ENCODE measurements at places on chromosomes 1 and 21.

- DNase-seq, result no peak
These were observed 33.6 kb downstream of the RGS21 start for GRCh38 chr1:192350356-192350755.

DNA sequence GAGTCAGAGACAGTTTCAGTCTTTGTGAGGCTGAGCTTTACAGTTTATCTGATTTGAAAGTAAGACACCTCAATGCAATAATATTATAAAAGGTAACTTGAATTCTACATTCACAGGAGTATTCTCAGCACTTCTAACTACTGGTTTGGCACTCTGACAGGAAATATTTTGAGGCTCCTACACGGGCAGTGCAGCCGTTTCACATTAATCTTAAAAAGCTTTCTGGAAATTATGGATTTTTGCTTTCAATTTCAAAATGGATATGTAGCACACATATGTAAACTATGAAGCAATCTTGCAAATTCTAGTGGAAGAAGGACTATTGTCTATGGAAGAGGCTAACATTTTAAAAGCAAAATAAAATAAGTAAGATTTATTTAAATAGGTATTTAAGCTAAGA, 262.9 kb upstream of the SNX7 start:
- DNase-seq, result no peak

- peak; percentile 72 for DNase-seq
These were observed 23.0 kb upstream of the ZBTB40 start for GRCh38 chr1:22428672-22429071.

- DNase-seq, result no peak
These were observed 151.6 kb downstream of the GALNT2 start for GRCh38 chr1:230218667-230219066.

DNA sequence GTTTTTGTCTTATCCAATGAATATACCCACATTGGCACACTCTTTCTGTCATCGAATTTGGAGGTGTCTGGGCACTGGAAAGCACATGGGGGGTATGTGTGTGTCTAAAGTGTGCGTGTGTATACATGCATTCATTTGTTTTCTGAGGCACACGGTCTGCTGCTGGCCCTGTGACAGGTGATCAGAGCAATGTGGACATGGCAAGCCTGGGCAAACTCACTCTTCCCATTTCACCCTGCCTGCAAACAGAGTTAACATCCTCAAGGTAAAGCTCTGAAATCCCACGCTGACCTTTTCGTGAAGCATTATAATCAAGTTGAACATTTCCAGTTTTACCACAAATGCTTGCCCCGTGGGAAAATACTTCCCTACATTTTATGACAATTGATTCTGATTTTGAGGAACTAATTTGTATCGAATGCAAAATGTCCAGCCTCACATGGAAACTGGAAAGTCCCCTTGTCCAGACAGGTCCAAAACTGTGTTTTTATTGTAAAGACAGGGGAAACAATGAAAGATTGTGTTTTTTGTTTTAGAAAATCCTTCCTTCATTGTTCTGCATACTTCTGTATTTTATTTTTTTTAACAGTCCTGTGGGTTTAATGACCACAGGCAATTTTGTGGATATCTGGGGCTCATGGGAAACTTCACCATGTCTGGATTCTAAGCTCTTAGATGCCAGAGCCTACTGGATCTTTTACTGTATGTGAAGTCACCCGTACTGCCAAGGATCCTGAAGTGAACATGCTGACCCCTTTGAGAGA, 160.9 kb downstream of the PBX1 start:
- DNase-seq, result no peak

- no peak for DNase-seq
These were observed 148.7 kb downstream of the ADSS2 start for GRCh38 chr1:244302876-244303609.

- DNase-seq, result no peak
These were observed 164.2 kb downstream of the RHOU start for GRCh38 chr1:228899421-228899956.

GRCh38 chr1:156746728-156747631, 4.5 kb downstream of the HDGF start:
- peak; percentile 51 for DNase-seq

DNA sequence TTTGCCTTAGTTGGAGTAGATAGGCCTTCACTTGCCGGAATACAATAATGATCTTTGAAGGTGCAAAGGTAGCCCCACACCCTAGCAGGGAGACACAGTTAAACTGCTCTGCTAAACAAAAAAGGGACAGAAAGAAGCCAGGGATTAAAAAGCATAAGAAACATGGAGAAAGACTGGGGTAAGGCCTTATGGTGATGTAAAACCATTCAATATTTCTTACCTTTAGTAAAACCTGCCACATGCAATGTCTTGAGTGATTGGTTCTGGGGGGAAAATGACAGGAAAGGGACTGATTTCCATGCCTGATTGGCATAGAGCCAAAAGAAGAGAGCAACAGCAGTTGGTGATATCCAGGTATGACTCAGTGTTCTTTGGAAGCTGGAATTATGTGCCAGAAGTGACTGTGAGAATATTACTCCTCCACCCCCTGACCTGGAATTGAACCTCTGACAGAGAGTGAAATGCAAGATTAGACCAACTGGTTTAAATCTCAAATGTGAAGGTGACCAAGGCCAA, 8.1 kb downstream of the DNASE2B start:
- no peak for DNase-seq

GRCh38 chr1:200886594-200886993, 8.1 kb upstream of the INAVA start:
- DNase-seq, result no peak

DNA sequence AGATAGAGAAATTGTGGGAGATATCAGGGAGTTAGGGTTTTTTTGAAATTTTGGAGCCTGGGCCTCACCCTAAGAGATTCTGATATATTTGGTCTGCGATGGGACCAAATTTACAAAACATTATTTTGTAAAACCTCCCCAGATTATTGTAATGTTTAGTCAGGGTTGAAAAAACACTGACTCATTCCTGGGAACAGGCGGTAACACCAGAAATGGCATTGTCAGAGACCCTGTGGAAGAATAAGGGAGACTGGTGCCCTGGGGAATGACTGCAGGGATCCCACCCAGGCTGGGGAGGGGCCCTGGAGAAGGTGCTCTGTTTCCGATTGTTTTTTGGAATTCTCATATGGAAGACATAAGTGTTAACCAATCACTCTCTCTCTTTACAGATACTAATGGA, 13.1 kb upstream of the STRIP1 start:
- no peak for DNase-seq

DNA sequence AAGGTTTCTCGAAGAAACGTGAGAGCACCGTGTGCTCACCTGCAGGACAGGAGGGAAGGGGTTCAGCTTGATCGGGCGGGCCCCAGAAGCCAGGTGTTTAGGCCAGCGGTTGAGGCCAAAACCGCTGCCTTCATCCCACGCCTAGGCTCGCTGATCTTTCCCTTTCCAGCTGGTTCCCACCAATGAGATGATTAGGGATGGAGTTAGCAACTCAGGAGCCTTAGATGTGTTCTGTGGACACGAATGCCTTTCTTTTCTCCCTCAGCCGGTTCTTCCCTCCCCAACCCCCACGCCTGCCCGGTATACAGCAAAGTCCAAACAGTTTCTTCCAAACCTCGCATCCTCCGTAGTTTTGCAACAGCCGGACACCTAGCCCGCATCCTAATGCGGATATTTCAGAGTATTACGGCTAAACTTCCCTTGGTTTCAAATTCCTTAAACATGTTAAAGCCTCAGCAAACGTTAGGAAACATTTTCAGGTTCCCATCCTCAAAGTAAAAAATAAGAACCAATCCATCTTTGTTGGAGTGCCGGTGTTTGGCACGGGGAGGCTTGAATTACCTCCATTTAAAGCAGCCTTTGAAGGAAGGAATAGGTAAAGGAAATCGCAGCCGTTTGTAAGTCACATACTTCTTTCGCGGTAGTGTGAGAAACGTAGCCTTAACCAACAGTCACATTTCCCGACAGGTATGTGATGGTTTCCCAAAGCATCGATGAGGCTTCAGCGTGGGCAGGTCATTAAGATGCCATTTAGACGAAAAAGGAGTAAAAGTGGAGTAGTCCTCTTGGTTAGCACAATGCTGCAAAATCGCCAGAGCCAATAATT, 1.1 kb downstream of the LRRC8C start:
- no peak for DNase-seq

DNA sequence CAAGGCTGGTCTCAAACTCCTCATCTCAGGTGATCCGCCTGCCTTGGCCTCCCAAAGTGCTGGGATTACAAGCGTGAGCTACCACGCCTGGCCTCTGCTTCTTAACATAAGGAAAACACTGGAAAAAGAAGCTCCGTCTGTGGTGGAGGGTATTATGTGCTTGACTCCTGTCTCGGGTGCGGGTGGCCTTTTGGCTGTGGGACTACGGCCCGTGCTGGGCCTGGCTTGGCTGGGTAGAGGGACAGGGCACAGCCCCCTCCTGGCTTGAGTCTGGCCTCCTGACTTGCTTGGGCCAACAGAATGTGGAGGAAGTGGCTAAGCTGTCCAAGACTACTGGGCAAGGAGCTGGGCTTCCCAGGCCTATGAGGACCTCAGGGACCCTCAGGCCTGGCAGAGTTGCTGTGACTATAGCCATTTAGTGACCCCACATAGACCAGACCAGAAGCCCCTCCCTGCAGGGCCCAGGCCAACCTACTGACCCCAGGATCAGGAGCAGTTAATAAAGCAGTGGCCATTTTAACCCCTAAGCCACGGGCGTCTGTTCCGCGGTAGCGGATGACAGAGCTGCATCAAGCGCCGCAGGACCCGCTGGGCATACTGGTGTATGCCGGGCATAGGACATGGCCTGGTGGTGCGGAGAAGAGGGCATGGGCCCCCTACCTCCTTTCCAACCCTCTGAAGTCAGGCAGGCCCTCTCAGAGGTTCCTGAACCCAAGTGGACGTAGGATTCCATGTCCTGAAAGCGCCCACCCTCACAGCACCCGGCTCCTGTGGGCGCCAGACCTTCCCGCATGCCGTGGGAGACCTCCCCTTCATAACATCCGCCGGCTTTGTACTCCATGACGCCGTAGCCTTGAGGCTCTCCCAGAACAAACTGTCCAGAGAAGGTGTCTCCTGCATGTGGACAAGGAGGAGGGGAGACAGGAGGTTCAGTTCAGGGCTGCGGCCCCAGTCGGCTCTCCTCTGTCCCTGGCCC, 4.4 kb downstream of the MORN1 start:
- DNase-seq, result no peak

DNA sequence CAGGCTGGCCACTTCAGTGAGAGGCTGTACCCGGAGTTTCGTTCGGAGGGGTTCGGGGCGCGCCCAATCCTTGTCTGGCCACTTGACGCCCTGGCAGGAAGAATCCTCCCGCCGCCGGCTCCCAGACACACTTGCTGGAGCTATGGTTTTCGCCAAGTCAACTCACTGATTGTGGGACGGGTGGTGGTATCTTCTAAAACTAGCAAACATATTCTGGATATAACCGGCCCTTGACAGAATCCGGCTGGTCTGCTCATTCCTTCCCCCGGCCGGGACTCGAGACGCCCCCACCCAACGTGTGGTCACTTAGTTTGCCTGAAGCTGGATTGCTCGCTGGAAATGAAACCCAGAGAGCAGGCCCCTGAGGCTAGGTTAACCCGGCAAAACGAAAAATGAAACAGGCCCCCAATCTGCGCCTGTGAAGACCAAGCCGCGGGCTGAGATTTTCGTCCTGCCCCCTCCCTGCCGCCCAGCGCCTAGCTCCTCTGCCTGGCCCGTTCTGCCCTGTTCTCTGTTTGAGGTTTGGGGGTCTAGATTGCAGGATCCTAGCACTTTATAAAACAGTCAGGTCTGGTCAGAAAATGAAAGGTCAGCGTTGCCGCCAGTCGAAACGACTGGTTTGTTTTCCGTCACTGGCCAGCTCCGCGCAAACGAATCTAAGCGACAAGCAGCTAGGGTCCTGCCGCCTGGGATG, 4.6 kb downstream of the GFI1 start:
- no peak for DNase-seq

GRCh38 chr1:166695115-166695514, 144.2 kb upstream of the POGK start:
- DNase-seq, result no peak

DNA sequence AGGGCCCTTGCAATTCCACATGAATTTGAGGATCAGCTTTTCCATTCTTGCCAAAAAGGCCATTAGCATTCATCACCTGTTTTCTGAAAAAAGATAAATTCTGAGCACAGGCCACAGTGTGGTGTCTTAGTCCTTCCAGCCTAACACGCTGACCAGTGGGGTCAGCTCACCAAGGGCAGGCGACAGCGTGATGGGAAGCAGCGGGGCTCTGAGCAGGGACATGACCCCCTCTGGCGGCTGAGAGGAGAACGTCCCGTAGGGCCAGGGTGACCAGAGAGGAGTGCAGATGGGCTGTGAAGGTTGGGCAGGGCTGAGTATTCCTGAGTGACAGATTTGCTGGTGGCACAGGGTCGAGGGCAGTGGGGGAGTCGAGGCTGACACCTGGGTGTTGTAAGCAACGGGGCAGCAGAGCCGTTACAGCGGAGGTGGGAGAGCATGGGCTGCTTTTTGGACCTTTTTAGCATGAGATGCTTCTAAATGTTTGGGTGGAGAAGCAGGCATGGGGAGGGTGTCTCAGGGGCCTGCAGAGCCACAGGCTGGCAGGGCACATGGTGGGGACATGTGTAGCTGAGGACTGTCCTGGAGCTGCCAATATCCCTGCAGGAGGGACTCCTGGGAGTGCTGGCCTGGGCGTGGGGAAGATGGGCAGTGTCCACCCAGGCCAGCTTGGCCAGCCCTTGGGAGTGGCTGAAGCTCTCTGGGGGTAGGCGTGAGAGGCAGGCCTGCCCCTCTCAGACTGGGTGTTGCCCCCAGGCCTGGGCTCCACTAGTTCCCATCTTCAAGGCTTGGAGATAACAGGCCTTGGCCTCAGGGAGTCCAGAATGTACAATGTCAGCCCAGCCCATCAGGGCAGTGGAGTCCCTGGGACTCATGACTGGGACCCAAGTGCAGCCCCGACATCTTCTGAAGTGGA, 8.6 kb upstream of the CALML6 start:
- DNase-seq, result peak; percentile 32

DNA sequence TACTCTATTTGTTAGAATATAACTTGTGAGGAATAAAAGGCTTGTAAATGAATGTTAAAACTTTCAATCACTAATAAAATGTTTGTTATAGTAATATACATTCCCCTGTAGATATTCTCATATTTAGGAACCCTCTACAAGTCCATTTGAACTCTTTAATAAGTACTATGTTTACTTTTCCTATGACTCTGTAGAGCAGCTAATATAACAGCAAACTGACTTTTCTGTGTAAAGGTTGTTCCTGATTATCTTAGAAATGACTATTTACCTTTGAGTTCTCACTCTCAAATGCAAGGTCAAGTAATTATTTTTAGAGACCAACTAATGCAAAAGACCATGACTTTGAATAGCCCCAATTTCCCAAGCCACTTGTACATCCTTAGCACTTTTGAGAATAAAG, 130.3 kb downstream of the C1orf21 start:
- DNase-seq, result no peak

- DNase-seq, result no peak
These were observed 247.1 kb downstream of the COL11A1 start for GRCh38 chr1:102861247-102861646.

DNA sequence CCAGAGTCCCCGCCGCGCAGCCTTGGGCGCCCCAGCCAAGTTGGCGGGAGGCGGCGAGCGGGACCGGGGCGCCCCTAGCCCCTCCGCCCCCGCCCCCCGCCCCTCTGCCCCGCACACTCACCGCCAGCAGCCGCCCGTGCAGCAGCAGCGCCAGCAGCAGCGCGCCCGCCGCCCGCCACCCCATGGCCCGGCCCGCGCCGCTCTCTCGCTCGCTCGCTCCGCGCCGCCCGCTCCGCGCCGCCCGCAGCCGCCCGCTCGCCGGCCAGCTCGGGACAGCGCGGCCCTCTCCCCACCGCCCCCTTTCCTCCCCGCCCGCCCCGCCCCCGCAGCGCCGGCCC, at the start of gene HSPG2:
Gene HSPG2 (minus strand): TSS at position 277 of the 338 bp plus-strand sequence. CDS start 93 bp downstream, at position 184.
- DNase-seq, result no peak
